ENCODE measurements at places on chromosomes 11 and 22.

DNA sequence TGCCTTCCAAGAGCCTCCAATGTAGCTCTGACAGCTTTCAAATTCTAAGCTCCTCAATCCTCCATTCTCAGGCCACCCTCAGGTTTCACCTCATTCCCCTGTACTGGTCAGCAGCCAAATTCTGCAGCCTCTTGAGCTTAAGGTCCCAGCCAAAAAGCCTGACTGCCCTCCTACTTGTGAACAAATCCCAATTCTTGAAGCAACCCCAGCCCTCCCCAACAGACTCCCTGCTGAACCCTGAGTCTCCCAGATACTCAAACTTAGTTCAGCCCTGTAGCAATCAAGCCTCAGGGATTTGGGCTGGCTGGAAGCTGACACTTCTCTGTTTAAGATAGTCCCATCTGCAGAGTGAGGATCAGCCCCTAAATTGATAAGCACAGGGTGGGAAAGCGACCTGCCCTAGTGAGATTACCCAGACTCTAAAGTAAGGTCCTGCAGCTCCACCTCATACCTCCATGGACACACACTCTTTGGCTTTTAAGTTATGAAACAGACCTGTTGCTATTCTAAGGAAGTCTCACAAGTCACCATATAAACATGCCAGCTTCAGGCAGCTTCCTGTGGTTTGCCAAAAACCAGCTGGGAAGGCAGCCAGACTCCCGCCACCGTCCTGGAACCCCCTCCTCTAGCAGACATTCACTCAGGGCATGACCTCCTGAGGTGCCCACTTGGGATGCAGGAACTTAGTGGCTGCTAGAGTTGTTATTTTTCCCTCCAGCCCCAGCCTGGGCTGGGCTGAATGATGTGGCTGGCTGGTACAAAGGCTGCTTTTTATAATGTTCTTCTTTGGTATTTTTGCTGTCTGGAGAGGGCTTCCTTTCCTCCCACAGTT lies 82.5 kb upstream of the PICALM start:
- DNase-seq: peak; percentile 8

- no peak for DNase-seq
These were observed at the start of gene MS4A4E for GRCh38 chr11:60242740-60243239. TSS of gene MS4A4E (minus strand) at chr11:60243137. CDS start at chr11:60230055, 13,082 bp downstream.

GRCh38 chr22:42651134-42651533 lies 1.9 kb upstream of the CYB5R3 start:
- DNase-seq: no peak

- DNase-seq: no peak
These were observed 47.2 kb downstream of the GALNT18 start for GRCh38 chr11:11574373-11575287.

GRCh38 chr11:112613051-112613972 lies 347.9 kb upstream of the NCAM1 start:
- DNase-seq: peak; percentile 71

- DNase-seq: peak; percentile 80
These were observed 10.5 kb upstream of the MCHR1 start for GRCh38 chr22:40668611-40669411.

DNA sequence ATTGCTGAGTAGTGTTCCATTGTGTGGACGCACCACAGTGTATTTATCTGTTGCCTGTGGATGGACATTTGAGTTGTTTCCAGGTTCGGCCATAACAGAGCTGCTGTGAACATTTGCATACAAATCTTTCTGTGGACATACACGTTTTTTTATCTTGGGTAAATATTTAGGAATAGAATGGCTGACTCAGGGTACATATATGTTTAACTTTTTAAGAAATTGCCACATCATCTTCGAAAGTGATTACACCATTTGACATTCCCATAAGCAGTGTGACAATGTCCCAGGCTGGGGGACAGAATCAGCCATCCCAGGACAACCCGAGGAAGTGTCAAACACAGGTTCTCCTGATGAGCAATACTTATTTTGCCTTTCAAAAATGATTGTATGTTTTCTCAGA lies 87.9 kb downstream of the OSBP2 start:
- DNase-seq: no peak

DNA sequence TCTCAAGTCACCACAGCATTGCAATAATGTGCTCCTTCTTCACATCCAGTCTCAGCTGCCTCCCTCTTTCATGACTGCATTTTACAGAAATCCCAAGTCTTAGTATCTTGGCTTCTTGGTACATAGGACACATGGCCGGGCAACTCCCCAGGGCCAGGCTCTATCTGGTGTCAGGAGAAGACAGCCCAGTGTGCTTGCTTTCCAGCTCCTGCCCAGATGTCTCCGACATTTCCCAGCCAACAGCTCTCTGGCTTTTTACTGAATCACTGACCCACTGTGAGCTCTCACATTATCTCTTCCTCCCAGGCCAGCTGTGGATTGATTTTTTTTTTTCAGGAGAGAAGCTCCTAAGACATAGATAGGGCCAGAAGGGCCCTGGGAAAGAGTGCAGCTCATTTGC lies 346.0 kb upstream of the C11orf87 start:
- DNase-seq: no peak

GRCh38 chr11:114149689-114150407 lies 90.3 kb downstream of the ZBTB16 start:
- no peak for DNase-seq

- DNase-seq: no peak
These were observed 77.5 kb upstream of the UCP3 start for GRCh38 chr11:74086242-74086884.

GRCh38 chr11:114291842-114292680 lies 4.1 kb upstream of the NNMT start:
- DNase-seq: peak; percentile 58

DNA sequence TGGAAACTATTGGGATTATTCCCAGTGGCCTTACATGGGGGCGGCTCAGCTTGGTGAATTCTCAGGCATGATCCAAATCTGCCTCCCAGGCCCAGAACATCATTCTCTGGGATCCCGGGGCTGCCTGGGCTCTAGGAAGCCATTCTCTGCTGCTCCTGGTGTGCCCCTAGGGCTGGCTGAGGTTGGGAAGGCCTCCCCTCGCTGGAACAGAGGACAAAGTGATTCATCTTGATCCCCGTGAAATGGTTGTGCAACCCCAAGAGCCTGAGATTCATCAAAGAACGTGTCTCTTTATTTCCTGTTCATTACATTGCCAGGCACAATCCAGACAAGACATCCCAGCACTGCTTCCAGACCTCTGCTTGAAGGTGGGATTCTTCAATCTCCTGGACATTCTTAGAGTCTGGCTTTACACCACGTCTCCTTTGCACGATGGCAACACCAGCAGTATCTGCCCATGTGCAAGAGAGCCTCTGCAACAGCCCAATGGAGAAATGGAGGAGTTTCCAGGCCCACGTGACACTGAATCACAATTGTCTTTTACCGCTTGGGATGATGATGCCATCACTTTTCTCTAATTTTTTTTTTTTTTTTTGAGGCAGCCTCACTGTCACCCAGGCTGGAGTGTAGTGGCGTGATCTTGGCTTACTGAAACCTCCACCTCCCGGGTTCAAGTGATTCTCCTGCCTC lies 52.3 kb downstream of the TST start:
- no peak for DNase-seq

GRCh38 chr11:78856211-78856610 lies 281.5 kb upstream of the NARS2 start:
- DNase-seq: no peak

- no peak for DNase-seq
These were observed 102.9 kb upstream of the PAX6 start for GRCh38 chr11:31913985-31914384.

DNA sequence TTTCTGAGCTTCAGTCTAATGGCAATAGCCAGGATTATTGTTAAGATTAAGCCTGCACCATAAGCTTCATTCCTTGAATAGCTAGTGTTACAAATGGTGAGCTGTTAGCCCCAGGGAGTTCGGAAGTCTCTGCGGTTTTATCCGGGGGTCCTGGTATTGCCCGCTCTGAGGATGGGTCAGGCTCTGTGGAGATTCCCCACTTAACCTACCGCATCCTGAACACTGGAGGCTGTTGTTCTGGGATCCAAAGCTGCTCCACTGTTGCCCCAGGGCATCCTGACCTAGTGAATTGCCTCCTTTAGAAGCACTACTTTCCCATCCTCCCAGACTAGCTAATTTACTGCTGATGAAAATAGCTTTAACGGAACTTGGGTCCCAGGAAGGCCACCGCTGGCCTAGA lies 14.5 kb upstream of the PEX26 start:
- no peak for DNase-seq

- DNase-seq: no peak
These were observed 14.5 kb downstream of the LRRC32 start for GRCh38 chr11:76656050-76656531.

DNA sequence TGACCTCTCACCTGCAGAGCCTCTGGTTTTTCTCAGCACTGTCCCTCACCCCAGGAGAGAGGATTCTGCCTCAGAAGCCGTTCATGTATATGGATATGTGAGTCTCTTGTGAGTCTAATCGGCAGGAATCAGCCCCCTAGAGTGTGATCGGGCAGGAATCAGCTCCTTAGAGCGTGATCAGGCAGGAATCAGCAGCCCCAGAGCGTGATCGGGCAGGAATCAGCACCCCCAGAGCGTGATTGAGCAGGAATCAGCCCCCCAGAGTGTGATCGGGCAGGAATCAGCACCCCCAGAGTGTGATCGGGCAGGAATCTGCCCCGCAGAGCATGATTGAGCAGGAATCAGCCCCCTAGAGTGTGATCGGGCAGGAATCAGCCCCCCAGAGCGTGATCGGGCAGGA lies 80.0 kb upstream of the EIF3D start:
- no peak for DNase-seq

- peak; percentile 93 for DNase-seq
These were observed 48.3 kb downstream of the RPUSD4 start for GRCh38 chr11:126163074-126163700.

DNA sequence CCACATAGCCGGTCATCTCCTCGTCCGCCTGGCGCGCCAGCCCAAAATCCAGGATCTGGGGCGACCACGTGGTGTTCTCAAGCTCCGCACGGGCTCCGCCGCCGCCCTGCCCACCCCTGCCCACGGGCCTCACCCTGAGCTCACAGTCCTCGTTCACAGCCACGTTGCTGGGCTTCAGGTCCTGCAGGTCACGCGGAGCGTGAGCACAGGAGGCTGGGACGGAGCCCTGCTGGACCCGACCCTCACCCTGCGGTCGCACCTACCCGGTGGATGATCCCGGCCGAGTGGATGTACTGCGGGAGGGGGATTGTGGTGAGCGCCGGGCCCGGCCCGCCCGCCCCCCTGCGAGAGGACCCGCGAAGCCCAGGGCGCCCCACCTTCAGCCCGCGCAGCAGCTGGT lies 3.2 kb downstream of the MAPK11 start:
- no peak for DNase-seq

DNA sequence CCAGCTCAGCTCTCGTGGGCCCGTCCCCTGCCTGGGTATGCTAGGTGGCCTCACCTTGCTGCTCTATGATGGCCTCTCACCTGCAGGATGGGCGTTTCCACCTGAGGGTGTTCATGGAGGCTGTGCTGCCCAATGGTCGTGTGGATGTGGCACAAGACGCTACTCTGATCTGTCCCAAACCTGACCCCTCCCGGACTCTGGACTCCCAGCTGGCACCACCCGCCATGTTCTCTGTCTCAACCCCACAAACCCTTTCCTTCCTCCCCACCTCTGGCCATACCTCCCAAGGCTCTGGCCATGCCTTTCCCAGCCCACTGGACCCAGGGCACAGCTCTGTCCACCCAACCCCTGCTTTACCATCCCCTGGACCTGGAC lies 2.1 kb downstream of the ZP1 start:
- DNase-seq: no peak

- DNase-seq: no peak
These were observed 15.0 kb downstream of the PDGFB start for GRCh38 chr22:39229688-39230260.

GRCh38 chr11:32429477-32429876 lies 5.9 kb downstream of the WT1 start:
- DNase-seq: no peak

DNA sequence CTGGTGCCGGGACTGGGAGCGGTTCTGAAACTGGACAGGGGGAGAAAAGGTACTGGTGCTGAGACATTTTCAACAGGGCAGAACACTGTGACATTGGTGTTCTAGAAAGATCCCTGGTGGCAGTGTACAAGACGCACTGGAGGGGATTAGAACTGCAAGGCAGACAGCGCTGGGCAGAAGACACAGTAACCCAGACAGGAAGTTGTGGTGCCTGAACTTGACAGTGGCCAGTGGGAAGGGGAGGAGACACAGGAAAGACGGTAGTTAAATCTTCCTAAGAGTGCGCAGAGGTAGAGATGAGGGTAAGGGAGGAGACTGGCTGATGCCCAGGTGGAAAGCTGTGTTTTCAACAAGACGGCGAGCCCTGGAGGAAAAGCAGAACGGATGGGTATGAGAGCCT lies 24.5 kb downstream of the FAM227A start:
- DNase-seq: no peak

- DNase-seq: no peak
These were observed 70.6 kb upstream of the SEPTIN5 start for GRCh38 chr22:19643448-19644313.

GRCh38 chr22:41636467-41636866 lies 15.4 kb downstream of the XRCC6 start:
- peak; percentile 44 for DNase-seq

GRCh38 chr11:68685656-68686380 lies 1.5 kb downstream of the GAL start:
- no peak for DNase-seq

DNA sequence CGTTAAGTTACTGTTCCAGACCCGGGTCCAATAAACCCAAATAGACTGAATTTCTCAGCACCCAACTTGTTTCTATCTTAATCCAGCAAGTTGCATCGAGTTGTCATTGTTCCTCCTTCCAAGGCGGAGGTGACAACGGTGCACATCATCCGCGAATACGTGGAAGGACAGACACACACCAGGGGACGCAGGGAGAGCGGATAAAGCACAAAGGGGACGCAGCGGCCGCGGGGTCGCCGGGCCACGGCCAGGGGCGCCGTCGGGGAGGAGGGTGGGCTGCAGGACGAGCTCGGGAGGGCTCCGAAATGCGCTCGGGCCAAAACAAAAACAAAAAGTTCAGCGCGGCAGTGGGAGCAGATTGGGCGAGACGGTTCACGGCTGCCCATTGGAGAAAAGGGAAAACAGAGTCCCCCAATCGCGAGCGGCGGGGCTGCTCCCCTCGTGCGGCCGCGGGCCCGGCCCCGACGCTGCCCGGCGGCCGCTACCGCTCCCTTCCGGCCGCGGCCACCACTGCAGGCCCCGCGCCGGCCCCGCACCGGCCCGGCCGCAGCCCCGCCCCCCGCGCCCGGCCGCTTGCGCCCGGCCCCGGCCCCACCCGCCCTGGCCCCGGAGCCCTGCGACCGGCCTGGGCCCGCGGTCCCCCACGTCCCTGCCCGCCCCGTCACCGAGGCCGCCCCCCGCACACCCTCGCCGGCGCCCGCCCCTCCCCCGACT lies 518 bp downstream of the KMT5B start:
- peak; percentile 84 for DNase-seq

DNA sequence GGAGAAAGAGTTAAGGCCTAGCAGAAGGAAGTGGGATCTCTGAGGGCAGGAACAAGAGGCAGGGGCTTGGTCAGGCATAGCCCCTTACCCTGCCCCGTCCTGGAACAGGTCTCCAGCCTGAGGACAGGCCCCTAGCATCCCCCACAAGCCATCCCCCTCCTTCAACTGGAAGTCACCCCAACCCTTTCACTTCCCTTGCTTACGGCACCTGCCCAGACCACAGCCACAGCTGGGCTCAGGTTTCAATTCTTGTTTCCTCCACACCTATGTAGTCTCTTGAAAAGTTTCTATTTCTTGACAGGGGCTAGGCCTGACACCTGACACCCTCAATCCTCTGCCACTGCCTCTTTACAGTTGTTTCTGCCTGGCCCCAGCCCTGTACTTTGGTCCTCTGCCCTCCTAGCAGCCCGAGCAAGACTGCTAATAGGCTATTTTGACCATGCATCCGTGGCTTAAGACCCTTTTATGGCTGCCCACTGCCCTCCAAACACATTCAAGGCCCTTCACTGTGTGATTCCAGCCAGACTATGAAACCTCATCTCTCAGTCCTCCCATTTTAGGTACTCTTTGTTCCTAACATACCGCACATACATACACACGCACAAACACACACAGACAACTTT lies 10.9 kb upstream of the FCHSD2 start:
- no peak for DNase-seq
